ENCODE measurements at places on chromosomes 1 and 21. TPM values are rescaled to one million over a fixed set of nuclear protein-coding genes. Genes with fewer than 3 reads are reported as not detected.

GRCh38 chr1:92854101-92854785, 22.4 kb downstream of the RPL5 start:
- H3K27ac ChIP-seq = no peak overlapping the region
- no peak overlapping the region for H3K4me3 ChIP-seq
- H3K36me3 ChIP-seq = no peaks in the 10 kb centered on the region

SPRR4 gene
- not detected for total RNA-seq

DNA sequence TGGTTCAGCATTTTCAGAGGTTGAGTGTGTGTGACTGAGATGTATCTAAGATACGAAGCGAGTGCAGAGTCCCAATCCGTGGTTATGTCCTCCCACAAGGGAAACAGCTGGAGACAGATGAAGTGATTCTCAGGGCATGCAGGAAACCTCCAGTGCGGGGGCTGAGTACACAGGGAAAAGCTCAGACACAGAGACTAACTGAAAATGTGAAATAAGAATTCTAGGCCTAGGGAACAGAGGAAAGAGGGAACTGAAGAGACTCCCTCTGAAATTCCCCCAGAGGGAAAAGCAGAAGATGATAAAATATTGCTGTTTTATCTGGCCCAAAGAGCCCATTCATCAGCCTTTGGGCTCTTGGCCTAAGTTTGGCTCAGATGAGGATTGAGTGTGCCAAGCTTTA, 116.8 kb downstream of the LRRC53 start:
- no peaks in the 10 kb centered on the region for H3K4me1 ChIP-seq
- no peaks in the 10 kb centered on the region for H3K27me3 ChIP-seq
- no peak overlapping the region for H3K4me3 ChIP-seq
- H3K27ac ChIP-seq = no peak overlapping the region
- H3K36me3 ChIP-seq = no peaks in the 10 kb centered on the region

GRCh38 chr1:203777596-203777995, 12.6 kb downstream of the LAX1 start:
- no peaks in the 10 kb centered on the region for H3K36me3 ChIP-seq
- no peaks in the 10 kb centered on the region for H3K4me1 ChIP-seq
- DNase-seq = no peak
- no peaks in the 10 kb centered on the region for H3K27me3 ChIP-seq
- no peak overlapping the region for H3K27ac ChIP-seq

GRCh38 chr1:78758506-78758905, 108.9 kb downstream of the IFI44 start:
- H3K36me3 ChIP-seq = no peaks in the 10 kb centered on the region
- no peak for DNase-seq
- H3K27me3 ChIP-seq = no peaks in the 10 kb centered on the region
- H3K4me3 ChIP-seq = no peak overlapping the region
